Effector memory CD4-positive, alpha-beta T cell (primary cell): ENCODE measurements at places on chromosomes 1 and 21.

- no peak for DNase-seq
These were observed 7.7 kb downstream of the SLC37A1 start for GRCh38 chr21:42521384-42521783.

- DNase-seq: no peak
These were observed 14.1 kb downstream of the SYT6 start for GRCh38 chr1:114139540-114139939.

- no peak for DNase-seq
These were observed 2.5 kb downstream of the LBR start for GRCh38 chr1:225425201-225425786.

DNA sequence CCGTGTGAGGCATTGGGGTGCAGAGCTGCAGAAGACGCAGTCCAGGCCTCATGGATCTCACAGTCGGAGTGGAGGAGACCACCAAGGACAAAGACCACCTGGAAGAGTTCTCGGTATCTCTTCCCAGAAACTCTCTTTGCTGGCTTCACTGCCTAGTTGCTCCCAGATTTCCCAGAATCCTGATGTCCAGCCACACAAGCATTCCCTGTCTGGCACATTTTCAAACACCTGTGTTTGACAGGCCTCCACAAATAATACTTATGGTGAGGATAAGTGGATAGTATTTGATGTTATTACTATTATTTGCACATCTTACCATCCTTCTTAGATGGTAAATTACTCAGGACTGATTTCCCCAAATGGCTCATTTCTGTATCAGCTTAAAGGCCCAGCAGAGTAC lies 27.7 kb upstream of the KANK4 start:
- DNase-seq: no peak

- DNase-seq: no peak
These were observed 6.2 kb downstream of the ZMYM1 start for GRCh38 chr1:35085421-35085820.

DNA sequence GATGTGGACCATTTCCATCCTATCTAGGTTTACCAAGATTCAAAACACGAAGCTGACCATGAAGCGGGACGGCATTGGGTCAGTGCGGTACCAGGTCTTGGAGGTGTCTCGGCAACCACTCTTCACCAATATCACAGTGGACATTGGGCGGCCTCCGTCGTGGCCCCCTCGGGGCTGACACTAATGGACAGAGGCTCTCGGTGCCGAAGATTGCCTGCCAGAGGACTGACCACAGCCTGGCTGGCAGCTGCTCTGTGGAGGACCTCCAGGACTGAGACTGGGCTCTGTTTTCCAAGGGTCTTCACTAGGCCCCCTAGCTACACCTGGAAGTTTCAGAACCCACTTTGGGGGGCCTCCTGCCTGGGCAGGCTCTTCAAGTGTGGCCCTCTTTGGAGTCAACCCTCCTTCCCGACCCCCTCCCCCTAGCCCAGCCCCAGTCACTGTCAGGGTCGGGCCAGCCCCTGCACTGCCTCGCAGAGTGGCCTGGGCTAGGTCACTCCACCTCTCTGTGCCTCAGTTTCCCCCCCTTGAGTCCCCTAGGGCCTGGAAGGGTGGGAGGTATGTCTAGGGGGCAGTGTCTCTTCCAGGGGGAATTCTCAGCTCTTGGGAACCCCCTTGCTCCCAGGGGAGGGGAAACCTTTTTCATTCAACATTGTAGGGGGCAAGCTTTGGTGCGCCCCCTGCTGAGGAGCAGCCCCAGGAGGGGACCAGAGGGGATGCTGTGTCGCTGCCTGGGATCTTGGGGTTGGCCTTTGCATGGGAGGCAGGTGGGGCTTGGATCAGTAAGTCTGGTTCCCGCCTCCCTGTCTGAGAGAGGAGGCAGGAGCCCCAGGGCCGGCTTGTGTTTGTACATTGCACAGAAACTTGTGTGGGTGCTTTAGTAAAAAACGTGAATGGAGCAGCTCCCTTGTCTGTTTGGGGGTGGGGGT lies 864 bp upstream of the CCDC24 start:
- no peak for DNase-seq

- DNase-seq: no peak
These were observed 115.0 kb downstream of the NAV1 start for GRCh38 chr1:201653883-201654282.

- DNase-seq: no peak
These were observed 183.1 kb downstream of the LMX1A start for GRCh38 chr1:165173409-165173808.

DNA sequence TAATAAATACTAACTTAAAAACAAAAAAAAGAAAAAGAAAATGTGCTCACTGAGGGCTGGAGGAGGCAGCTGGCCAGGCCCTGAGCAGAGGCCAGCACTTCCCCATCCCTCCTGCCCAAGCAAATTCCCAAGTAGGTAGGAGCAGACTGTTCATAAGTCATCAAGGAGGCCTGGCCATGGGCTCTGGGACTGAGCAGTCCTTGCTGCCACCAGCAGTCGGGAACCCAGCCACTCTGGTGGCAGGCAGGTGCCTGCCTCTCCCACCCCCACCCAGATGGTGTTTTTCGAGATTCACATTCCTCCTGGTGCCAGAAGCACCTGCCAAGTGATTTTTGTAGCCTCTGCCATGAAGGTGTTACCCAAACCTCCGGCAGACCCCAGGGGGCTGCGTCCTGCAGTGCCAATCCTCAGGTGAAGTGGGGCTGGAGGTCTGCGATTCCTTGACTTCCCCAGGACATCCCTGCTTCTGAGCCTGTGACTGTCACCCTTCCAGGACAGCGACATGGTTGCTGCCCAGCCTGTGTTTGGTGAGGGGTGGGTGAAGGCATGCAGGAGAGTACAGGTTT lies 204.2 kb upstream of the TMEM51 start:
- DNase-seq: no peak

DNA sequence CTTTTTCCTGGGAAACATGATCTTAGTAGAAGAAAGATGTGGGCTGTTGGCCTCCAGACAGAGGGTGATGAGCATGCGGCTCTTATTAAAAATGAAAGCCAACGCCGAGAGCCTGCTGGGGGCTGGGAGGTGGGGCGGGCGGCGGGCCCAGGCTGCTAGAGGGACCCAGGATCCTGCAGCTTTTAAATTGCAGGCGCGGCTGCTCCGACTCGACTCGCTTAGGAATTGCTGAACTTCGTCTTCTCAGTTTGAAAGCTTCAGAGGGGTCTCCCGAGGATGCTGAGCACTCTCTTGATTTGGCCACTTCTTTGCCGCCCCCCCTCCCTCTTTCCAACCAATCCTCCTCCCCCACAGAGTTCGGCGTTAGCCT lies 1.2 kb downstream of the AGPAT3 start:
- no peak for DNase-seq

DNA sequence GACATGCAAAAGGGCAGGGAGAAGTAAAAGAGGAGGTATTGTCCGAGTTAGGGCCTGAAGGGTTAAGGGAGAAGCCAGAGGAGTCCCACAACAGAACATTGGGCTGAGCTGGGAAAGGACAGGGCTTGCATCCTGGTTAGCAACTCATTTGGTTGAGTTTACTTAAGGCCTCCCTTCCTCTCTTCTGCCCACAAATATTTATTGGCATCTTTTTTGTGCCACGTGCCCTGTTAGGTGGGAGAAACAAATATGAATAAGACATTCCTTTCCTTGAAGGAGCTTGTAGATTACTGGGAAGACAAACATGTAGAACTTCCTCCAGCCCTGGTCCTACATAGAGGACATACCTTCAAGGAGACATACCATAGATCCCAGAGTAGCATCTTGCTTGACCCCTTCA lies 53.0 kb upstream of the PRELP start:
- no peak for DNase-seq

GRCh38 chr1:58782178-58783089 lies 1.4 kb downstream of the JUN start:
- DNase-seq: no peak

- no peak for DNase-seq
These were observed 26.0 kb downstream of the PTTG1IP start for GRCh38 chr21:44847261-44848056.

GRCh38 chr1:225817611-225818061 lies 7.7 kb downstream of the EPHX1 start:
- DNase-seq: no peak

DNA sequence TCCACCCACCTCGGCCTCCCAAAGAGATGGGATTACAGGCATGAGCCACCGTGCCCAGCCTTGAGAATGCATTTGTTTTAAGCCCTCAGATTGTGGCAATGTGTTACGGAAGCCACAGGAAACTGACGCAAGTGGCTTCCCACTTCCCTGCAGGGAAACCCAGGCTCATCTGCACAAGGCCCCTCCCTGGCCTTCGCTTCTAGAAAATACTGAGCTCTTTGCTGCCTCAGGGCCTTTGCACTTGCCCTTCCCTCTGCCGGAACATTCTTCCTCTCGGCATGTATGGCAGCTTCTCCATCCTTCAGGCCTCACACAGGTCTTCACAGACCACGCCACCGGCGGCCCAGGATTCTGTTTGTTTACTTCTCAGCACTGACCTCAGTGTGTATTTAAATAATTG lies 137.0 kb upstream of the TMEM51 start:
- DNase-seq: no peak

DNA sequence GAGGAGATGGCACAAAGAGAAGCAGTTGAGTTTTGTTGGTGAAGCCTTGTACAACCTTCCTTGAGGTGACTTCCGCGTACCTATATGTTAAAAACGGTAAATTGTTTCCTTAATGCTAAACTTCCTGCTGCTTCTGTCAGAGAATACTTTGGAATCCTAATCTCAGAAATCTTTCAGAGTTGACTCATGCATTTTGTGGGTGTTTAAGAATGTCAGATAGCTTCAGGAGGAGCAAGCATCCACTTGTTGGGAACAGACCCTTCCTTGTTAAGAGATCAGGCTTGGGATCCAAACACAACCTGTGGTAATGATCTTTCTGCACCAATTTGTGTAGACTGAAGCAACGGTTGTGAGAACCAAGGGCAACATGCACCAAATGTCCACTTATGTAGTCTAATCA lies 29.5 kb downstream of the AK4 start:
- DNase-seq: no peak

DNA sequence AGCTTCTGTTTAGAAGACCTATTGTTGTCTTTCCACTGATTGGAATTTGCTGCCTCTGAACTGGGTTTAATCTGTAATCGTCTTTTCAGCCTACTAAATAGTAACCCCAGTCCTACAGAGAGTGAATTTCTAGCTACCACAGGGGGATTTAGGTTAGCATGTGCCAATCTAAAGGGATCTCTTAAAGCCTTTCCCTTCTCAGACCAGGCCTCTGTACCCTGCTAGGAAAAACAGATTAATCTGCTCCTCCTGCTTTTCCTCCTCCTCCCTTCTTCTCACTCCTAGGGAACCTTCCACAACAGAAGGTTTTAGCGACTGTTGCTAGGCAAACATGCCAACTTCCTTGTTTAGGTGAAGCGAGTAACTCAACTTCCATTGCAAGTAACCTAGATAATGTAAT lies 1.3 kb upstream of the RC3H1 start:
- no peak for DNase-seq

DNA sequence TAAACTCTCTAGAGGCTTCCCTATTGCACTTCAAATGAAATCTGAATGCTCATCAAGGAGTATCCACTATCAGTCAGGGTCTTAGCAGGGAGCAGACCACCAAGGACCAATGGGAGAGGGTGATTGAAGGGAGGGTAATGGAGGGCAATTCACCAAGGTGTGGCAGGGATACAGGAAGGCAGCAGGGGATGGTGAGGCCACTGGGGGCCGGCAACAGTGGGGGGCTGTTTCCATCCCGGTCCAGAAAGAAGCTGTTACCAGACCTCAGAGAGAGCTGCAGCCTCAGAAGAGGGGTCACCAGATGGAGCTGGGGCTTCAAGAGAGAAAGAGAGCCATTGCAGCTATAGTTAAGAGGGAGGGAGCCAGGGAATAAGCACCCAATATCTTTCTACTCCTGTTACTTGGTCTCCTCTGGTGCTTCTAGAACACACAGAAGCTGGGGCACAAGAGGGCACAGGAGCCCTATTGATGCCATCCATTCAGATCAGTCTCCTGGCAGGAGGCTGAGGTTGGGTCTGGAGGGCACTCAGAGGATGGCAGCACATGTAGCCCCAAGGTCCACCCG lies 417.6 kb downstream of the PTPRU start:
- DNase-seq: no peak

DNA sequence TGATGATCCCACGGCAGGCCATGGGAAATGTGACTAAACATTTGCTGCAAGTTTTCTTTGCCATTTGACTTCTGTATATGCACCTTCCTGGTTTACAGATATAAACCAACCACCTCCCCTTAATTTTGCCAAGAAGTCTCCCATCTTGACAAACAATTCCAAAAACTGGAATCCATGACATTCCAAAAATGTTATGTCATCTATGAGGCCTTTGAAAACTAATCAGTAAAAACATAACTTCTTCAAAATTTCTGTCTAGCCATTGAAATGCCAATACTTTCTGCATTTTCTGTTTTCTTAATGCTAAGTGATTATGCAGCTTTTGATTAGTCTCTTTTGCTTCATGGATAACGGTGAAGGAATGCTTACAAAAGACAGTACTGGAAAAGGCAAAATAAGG lies 84.1 kb downstream of the LYST start:
- DNase-seq: no peak

- DNase-seq: no peak
These were observed 45.3 kb downstream of the TARBP1 start for GRCh38 chr1:234433563-234434285.

DNA sequence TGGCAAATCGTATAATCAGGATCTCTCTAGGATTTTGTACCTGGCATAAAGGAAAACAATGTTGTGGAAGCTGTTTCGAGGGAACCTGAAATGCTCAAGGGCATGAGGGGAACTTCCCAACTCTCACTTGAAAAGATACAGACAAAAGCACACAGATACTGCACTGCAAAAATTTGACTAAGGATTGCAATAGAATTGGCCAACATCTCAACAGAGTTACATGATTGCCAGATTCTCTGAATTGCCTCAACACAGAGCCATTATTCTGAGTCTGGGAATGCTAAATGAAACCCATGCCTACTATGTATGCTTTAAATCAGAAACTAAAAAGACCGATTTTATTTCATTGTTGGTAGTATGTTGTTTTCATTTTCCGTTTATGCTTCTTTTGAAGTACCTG lies 16.0 kb downstream of the KRTAP19-8 start:
- DNase-seq: no peak

DNA sequence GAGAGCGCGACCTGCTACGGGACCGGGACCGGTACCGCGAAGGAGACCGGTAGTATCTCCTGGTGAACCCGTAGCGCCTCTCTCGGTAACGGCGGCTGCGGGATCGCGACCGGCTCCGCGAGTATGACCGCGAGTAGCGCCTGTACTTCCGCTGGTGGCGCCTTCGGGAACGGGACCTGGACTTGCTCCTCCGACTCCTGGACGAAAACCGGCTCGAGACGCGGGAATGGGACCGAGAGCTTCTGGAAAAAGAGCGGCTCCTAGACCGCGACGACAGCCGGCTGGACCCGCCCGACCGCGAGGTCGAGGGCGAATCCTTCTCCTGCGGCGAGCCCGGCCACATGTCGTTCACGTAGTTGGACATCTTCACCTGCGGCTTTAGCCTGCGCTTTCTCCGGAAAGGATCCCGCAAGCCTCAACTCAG lies 642 bp downstream of the RSRP1 start:
- no peak for DNase-seq

GRCh38 chr1:85153149-85153891 lies 47.5 kb downstream of the SYDE2 start:
- DNase-seq: no peak

- DNase-seq: no peak
These were observed 2.0 kb downstream of the HES3 start for GRCh38 chr1:6245869-6246496.

GRCh38 chr21:43832648-43833047 lies 32.4 kb upstream of the AGPAT3 start:
- no peak for DNase-seq
